Metanephros (tissue), 2 donors: ENCODE measurements at places on chromosomes 12 and 14. TPM values are rescaled to one million over a fixed set of nuclear protein-coding genes. Genes with fewer than 3 reads are reported as not detected.

The NANOG gene
- total RNA-seq, result 0.06 TPM

The ALDH1L2 gene
- total RNA-seq, result 1.4 TPM

The TMEM229B gene
- total RNA-seq, result 2.5 TPM

The ACOT4 gene
- 2.4 TPM for total RNA-seq

The GALC gene
- total RNA-seq, result 34.0 TPM

The KRT81 gene
- not detected for total RNA-seq

The ARMH4 gene
- total RNA-seq, result 38.0 TPM

The TAS2R9 gene
- not detected for total RNA-seq

The OAS3 gene
- 16.7 TPM for total RNA-seq

The STXBP6 gene
- 6.8 TPM for total RNA-seq

The PAPOLA gene
- 162 TPM for total RNA-seq

The PTHLH gene
- total RNA-seq, result 0.99 TPM

The RASSF3 gene
- 21.8 TPM for total RNA-seq

The SLC22A17 gene
- total RNA-seq, result 81.9 TPM

The USP15 gene
- 70.9 TPM for total RNA-seq

The SLCO1C1 gene
- 0.99 TPM for total RNA-seq

The KRT85 gene
- not detected for total RNA-seq

The NAV3 gene
- 46.5 TPM for total RNA-seq

The OLR1 gene
- 3.0 TPM for total RNA-seq

The APOF gene
- not detected for total RNA-seq

The SLC8A3 gene
- total RNA-seq, result 2.7 TPM

The TEAD4 gene
- 18.3 TPM for total RNA-seq

The AQP5 gene
- total RNA-seq, result 3.3 TPM

The HRK gene
- total RNA-seq, result 0.29 TPM

The NKX2-8 gene
- total RNA-seq, result not detected

The AKAP6 gene
- total RNA-seq, result 17.8 TPM
